OCI-LY7 (cell line): ENCODE measurements at places on chromosomes 13 and 19. TPM values are rescaled to one million over a fixed set of nuclear protein-coding genes. Genes with fewer than 3 reads are reported as not detected.

The CEACAM5 gene
- not detected in 2 replicates for total RNA-seq

GRCh38 chr19:7562646-7563393 is 27.3 kb downstream of the PNPLA6 start:
- no peak for DNase-seq

GRCh38 chr13:100434010-100434763 is 154.4 kb downstream of the GGACT start:
- no peak for DNase-seq

GRCh38 chr13:68232351-68233130 is 1002.4 kb upstream of the PCDH9 start:
- no peak for DNase-seq

- peak; percentile 10 for DNase-seq
Measured at GRCh38 chr19:16829822-16830289, 658 bp downstream of the SIN3B start.
